ENCODE measurements at places on chromosomes 11 and 22.

GRCh38 chr11:123323568-123323967, 106.5 kb upstream of the GRAMD1B start:
- DNase-seq = no peak

GRCh38 chr11:69317401-69318092, 23.6 kb downstream of the MYEOV start:
- no peak for DNase-seq

DNA sequence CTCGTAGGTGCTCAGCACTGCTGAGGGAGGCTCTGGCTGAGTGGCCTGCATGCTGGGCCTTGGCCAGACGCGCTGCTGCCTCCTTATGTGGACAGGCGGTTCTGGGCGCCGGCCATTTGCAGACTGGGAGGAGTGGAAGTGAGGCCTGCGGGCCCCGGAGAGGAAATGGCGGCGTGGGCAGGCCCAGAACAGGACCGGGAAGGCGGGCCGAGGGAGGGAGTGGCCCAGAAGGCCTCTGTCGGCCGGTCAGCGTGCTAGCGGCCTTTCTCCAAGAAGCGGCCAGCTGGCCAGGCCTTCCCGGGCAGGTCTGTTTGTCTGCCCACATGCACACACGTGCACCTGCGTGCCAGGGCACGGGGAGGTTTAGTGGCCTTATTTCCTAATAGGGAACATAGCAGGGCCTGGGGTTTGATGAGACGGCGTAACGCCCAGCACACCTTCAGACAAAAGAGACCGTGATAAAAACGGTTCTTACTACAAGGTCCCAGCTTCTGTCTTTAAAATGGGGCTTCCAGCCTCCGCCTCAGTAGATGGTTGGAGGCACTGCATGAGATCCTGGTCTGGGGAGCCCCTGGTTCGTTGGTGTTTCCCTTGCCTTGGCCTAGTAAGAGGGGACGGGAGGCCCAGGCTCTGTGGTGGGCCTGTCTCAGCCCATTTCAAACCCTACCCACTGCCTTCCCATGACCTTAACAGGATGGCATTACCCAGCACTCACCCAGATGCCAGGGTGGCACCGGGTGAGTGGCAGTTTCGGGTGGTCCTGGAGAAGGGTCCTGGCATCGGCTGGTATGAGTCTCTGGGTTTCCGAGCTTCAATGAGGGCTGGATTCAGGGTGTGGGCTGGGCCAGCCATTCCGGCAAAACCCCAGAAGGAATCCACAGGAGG, 65.1 kb upstream of the PPARA start:
- no peak for DNase-seq

GRCh38 chr11:123525097-123525496, 95.0 kb downstream of the GRAMD1B start:
- no peak for DNase-seq

DNA sequence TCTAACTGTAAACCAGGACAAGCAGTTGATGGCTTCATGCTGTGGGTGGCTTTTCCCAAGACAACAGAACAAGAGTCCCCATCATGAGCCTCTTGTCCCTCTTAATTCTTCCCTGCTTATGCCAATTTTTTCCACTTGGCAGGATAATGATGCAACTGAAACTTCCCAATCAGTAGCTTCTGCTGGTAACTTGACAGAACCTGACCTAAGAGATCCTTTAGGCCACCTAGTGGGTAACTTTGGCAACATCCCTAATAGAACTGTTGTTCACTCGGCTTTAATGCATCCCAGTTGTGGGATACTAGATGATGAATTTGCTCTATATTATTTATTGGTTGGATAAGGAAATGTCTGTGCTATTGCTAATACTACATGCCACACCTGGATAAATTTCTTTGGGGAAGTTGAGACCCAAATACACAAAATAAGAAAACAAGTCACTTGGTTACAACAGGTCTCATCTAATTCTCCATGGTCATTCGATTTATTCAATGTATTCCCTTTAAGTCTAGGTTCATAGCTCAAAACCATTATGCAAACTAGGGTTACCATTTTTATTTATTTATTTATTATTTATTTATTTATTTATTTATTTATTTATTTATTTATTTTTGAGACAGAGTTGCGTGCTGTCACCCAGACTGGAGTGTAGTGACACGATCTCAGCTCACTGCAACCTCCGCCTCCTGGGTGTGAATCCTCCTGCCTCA, 41.4 kb upstream of the NFAM1 start:
- no peak for DNase-seq

GRCh38 chr11:133133050-133133449, 399.3 kb downstream of the OPCML start:
- DNase-seq = no peak

DNA sequence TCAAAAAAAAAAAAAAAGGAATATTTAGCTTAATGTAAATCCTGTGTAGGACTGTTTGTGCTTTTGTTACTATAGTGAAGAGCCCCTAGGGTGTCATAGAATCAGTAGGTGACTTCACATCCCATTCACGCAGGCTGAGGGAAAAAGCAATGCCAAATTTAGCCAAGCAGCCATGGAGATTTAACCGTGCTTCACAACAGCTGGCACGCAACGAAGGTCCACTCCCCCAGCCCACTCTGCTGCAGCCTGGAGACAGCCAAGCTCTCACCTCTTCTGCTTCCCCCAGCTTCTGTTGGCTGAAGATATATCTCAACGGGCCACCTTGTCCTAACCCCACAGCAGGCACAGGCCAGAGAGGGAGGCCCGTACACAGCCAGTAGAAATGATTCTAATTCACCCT, 78.8 kb upstream of the BID start:
- no peak for DNase-seq

GRCh38 chr11:31106968-31107576, 262.5 kb downstream of the DCDC1 start:
- peak; percentile 67 for DNase-seq

DNA sequence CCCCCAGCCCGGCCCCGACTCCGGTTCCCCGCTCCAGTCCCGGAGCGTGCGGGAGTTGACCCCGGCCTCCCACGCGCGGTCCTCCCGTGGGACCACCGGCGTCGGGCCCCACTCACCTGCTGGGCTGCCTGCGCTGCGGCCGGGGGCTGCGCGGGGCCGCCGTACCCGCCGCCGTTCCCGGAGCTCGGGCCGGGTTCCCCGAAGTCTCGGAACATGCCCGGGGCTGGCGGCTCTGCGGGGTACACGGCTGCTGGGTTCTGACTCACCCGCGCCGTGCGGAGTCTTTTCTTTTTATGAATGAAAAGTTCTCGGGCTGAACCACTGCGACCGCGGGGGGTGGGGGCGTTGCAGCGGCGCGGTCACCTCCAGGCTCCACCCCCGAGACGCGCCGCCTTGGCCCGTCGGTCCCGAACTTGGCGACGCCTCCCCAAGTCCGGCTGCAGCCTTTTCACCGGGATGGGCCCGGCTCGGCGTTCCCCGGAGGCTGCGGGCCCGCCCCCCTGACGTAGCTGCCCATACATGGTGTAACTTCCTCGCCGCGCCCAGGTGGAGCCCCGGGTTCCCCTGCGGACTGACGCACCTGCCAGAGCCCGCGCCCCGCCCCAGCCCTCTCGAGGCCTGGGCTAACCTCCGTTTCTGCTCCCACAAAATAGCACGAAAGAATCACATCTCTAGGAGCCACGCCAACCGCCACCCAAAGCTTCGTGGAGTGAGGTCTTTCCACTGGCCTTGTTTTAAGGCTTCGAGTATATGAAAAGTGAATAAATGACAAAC, at the start of gene FOSL1:
FOSL1 (minus strand) TSS at position 264 of the 774 bp plus-strand sequence; CDS start at position 215, 49 bp downstream.
- DNase-seq = peak; percentile 99

GRCh38 chr22:28658448-28658847, 21.2 kb downstream of the TTC28 start:
- DNase-seq = no peak

GRCh38 chr11:70402016-70402415, 3.7 kb downstream of the CTTN start:
- no peak for DNase-seq

DNA sequence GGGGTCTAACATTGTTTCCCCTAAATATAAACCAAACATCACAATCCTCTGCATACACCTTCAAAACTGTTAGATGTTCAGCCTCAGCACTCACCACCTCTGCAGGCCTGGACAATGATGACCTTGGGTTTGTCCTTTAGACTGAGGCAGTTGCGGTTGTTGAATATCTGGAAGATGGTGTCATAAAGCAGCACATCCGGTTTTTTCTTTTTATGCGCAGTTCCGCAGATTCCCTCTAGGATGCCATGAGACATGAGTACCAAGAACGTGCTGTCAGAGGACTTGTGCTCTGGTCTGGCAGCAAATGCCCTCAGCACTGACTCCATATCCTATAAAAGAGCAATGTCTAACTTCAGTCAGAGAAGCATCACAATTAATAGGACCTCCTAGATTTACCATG, 22.8 kb downstream of the CASP5 start:
- no peak for DNase-seq

- no peak for DNase-seq
Measured at GRCh38 chr11:72856065-72856464, 41.9 kb downstream of the ATG16L2 start.

DNA sequence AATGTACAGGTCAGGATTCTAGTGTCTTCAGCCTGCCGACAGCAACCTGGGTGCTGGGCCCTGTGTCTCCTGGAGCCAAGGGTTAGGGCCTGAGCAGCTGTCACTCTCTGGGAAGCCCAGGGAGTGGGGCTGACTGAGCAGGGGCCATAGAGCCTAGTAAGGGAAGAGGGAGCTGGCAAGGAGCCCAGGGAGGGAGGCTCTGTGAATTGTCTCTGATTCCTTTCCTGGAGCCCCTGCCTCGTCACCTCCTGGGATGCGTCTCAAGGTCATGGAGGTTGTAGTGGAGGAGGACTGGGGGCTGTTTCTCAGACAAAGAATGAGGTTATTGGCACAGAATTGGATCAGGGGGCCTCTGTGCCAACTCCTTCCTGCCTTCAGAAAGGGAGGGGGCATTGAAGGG, 11.8 kb downstream of the SOX10 start:
- no peak for DNase-seq

DNA sequence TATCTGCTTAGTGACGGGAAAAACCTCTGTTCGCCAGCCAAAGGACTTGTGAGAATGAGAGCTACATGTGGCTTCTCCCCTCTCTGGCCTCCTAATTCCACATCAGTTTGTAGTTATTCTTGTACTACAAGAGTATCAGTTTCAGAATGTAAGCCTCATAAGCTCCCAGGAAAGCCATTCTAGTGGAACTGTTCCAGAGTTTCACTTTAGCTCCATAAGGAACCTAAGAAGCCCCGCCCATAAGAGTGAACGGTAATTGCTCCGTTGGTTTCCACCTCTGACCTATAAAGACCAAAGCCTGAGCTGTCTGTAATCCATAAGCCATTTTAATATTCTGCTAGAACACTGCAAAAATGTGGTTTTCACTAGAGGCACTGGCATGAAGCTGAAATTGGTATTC, 53.0 kb downstream of the SIK3 start:
- no peak for DNase-seq

DNA sequence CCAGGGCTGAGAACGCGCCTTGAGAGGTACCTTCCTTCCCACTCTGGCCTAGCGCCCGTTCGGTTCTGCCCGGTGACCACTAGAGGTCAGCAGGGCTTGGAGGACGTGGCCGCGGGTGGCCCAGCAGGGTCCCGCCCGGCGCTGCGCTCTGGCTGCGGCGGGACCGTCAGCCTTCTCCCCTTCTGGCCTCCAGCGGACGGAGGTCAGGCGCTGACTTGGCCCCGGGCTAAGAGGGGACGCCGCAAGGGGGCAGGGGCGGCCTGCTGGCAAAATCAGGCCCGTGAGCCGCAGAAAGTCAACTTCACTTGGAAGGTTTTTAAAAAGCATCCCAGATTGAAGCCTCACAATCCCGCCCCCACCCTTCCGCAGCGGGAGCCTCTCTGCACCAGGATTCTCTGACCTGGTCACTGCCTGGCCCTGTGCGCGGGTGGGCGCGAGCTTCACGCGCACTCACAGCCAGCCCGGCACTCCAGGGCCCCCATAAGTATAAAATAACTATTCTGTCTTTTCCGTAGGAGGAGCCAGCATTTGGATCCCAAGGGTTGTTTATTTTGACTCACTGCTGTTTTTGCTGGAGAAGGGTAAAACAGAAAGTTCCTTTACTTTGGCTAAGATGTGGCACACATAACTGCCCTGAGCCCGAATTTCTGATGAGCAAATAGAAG, 23.2 kb upstream of the ZBTB16 start:
- DNase-seq = peak; percentile 93

DNA sequence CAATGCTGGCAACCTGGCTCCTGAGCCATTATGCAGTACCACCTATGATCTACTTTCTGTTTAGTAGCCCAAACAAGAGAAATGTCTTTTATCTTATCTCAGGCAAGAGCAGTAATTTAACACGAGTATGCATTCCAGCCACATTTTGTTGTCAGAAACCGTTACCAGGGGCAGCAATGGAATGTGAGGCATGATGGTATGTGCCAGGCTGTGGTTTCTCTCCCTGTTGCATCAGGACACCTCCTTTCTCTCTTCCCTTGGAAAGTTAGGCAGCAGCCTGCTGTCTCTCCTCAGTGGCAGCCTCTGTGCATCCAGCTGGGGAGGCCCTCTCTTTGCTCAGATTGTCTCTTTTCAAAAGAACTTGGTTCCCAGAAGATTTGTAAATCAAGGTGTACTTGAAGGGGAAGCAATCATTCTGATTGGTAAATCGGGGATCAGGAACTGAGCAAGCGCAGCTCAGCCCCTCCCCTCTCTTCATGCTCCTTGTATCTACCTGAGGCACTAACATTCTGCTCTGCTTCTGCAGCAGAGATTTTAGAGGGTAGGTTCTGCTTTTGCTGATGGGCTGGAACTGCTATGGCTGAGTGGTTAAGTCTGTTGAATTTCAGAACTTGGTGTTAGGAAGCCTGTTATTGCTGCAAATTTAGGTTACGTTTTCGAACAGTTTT, 229.2 kb downstream of the ADAMTS15 start:
- DNase-seq = peak; percentile 71

DNA sequence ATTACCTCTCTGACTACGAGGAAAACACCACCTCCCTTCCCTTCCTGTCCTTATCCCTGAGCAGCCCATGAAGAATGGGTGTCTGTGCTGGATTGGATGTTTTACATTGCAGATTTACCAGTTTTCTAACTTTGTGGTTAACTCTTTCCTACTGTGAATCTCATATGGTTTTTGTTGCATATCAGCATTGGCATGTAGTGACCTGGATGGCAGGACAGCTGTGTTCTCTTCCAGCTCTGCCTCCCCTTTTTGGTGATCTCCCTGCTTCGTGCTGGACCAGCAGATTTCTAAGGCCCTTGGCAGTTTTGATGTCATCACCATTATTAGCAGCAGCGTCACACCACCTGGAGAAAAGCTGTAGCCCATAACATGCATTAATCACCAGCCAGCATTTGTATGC, 26.7 kb downstream of the OR6Q1 start:
- DNase-seq = no peak

- no peak for DNase-seq
Measured at GRCh38 chr11:109680127-109680526, 258.1 kb downstream of the C11orf87 start.

- no peak for DNase-seq
Measured at GRCh38 chr11:123719452-123719851, 22.0 kb downstream of the ZNF202 start.
